Hematopoietic multipotent progenitor cell treated with erythropoietin and hydrocortisone succinate and interleukin-3 and kit ligand, for 17 days (in vitro differentiated cells): ENCODE measurements at places on chromosomes 7 and 10.

DNA sequence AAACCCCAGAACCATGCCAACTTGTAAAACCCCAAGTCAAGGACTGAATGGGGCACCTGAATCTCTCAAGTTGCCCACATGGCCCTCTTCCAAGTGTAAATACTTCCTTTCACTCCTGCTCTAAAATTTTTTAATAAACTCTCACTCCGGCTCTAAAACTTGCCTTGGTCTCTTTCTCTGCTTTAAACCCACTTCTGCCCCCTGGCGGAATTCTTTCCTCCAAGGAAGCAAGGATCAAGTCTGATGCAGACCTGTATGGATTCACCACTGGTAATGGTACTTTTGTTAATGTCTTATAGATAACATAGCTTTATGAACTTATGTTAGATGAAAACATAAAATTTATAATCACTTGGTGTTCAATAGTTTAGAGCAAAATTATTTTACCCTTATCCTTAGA lies 33.8 kb downstream of the SLC16A9 start:
- no peak for DNase-seq

- DNase-seq = no peak
Measured at GRCh38 chr10:101280511-101280910, 51.2 kb upstream of the LBX1 start.

- DNase-seq = no peak
Measured at GRCh38 chr7:158289231-158289630, 298.4 kb downstream of the PTPRN2 start.

DNA sequence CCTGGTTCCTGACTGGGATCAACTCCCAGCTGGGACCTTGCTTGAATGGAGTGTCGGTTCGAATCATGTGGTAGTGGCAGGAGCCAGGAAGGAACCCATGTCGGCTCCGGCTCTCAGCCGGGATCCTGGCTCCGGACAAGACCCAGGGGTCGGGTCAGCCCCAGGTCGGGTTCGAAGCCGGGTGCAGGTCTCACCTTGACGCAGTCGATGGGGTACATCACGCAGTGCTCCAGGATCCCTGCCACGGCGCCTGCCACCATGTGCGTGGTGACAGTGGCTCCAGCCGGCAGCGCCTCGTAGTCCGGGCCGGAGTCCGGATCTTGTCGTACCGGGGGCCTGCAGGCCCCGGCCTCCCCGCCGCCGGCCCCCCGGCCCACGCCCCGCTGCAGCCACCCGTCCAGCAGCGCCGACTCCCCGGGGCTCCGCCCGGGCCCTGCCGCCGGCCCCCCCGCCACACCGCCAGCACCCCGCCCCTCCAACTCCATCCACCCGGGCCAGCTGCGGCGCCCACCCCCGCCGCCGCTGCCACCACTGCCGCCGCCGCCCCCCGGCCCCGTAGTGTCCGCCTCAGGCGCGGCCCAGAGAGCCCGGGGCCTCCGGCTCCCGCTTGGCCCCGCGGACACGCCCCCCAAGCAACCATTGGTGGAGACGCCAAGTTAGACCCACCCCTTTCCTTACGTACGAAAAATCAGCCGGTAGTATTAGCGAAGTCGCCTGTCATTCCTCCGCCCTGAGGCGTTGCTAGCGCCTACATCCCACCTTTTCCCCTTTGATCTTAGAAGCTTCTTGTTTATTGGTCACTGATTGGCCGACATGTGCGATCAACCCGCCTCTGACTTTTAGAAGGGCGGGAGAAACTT lies at the start of gene SLC25A28:
Gene SLC25A28 (minus strand): TSS at position 589 of the 860 bp plus-strand sequence. CDS start 104 bp downstream, at position 485.
- peak; percentile 99 for DNase-seq

DNA sequence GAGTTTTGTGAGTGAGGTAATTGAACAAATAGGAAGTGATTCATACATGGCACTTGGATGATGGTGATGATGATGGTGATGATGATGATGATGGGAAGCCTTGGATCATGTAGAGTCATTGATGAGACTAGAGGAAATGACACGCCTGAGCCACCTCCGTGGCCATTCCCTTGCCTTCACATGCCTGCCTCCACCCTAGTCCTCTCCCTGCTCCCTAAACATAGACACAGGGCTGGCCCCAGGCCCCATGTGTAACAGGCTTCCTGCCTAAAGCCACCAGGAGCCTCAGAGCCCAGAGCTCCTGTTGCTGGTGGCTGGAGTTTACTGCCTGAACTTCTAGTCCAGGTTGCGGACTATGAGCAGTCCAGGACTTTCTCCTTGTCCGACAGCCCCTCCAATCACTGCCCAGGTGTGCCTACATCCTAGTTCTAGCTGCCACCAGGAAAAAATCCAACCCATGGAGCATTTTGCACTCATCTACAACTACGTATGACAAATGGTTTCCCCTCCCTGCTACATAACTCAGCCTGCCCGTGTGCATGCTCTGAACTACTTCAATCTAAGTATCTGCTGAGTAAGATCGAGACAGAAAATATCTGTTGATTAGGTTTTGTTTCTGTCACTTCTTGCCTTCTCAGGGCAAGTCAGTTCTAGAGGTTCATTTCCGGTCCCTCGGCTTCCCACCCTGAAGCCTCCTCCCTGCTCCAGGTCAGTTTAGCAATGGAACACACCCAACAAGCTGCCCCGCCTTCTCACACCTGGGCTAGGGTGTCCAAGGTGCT lies 35.5 kb upstream of the KDM7A start:
- DNase-seq = no peak

DNA sequence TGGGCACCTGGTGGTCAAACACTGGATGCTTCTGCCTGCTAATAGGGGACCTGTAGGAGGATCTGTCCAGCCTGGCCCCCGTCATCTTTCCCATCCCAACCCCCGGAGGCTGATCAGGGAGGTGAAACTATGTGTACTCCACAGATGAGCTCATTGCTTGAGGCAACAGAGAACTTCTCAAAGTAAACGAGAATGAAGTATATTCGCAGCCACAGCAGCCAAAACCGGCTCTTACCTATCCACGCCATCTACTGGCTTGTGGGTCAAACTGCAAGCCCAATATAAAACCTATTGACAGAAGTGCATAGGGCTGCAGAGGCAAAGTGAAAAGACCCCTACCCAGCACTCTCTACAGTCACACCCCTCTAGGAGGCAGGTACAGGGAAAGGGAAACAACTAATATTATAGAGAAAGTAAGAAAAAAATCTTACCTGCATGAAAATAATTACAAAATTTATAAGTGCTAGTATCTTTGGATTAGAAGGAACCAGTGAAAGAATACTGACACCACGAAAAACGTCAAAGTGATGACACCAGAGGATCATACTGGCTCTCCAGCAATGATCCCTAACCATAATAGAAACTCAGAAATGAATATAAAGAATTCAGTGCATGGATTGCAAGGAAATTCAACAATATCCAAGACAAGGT lies 973.5 kb downstream of the ANKRD7 start:
- no peak for DNase-seq

- no peak for DNase-seq
Measured at GRCh38 chr7:129009437-129009836, 45.5 kb downstream of the TNPO3 start.

- no peak for DNase-seq
Measured at GRCh38 chr10:32112055-32112454, 55.8 kb upstream of the KIF5B start.

- DNase-seq = no peak
Measured at GRCh38 chr10:92753865-92754264, 64.1 kb downstream of the HHEX start.

DNA sequence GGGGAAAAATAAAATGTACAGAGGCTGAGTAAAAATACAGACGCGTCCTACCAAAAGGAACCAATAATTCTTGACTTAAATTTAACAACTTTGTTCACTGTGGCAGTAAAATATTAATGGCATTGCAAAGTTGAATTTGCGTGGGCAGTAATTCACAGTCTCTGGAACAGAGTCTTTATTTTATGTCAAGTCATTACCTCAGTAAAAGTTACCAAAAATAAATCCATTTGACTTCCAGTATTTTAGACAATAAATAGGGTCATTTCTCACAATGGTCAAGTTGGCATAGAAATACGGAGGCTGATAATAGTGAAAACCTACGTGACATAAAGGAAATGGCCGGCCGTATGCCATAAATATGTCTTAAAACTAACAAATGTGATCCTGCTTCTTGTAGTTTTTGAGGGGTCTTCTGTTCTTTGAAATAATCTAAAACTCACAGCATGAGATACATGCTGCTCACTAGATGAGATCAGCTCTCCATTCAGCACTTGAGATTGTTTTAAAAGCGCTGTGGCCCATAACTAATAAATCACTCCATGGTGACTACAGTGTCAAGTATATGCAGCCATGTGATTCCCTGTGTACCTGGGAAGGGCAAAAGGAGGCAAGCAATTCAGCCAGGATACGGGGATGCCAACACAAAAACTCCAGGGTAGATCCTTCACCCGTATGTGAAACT lies 75.3 kb downstream of the DOCK4 start:
- no peak for DNase-seq

DNA sequence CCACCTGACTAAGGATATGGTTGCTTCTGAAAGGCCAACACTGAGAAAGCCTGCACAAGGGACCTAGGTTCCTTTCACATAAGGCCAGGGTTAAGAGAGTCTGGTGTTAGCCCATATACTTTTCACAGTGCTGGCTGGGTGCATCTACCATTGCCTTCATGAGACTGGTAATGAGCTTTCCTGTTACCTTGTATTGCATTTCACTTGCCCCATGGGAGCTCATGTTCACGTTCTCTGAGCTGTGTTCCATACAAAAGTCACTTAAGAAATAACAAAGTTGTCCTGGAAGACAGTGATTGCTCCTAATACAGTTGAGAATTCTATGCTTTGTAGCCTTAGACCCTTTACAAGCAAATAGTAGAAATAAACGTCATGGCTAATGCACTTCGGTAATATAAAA lies 337.8 kb upstream of the TEX47 start:
- DNase-seq = no peak

DNA sequence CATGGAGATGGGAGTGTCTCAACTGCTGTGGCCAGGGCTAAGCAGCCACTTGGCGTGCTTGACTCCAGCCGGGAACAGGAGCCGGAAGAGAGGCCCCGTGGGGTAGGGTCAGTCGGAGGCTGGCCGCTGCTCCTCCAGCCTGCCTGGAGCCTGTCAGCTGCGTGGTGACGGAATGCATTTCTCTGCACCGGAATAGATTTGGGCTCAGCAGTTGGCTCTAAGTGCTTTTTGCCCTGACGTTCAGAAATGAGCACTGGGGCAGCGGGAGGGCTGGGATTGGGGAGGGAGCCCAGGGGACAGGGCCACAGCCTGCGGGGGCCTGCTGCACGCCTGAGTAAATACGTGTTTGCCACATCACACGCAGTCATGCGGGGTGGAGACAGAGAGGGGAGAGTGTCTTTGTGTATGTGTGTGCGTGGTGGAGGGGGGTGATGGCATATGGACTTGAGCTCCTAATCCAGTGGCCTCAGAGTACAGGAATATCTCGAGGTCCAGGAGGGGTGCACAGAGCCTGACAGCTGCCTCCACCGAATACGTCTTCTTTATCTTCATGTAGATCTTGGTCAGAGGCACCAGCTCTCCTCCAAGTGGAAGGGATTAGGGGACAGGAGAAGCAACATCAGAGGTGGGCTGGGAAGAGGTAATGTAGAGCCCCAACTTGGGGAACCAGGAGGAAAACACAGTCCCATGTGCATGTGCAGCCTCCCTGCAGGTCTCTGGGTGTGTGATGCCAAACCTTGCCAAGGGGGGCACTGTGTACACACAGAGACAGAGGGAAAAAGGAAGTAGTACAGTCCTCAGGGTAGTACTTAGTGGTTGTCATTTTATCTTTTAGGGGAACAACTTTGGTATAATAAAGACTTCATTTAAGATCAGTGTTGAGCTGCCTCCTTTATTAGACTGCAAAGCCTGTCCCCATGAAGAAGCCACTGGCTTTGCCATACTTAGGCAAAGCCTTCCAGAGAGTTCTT lies 151.4 kb downstream of the CDH23 start:
- DNase-seq = no peak

GRCh38 chr10:75705426-75705825 lies 274.0 kb downstream of the LRMDA start:
- DNase-seq = no peak

DNA sequence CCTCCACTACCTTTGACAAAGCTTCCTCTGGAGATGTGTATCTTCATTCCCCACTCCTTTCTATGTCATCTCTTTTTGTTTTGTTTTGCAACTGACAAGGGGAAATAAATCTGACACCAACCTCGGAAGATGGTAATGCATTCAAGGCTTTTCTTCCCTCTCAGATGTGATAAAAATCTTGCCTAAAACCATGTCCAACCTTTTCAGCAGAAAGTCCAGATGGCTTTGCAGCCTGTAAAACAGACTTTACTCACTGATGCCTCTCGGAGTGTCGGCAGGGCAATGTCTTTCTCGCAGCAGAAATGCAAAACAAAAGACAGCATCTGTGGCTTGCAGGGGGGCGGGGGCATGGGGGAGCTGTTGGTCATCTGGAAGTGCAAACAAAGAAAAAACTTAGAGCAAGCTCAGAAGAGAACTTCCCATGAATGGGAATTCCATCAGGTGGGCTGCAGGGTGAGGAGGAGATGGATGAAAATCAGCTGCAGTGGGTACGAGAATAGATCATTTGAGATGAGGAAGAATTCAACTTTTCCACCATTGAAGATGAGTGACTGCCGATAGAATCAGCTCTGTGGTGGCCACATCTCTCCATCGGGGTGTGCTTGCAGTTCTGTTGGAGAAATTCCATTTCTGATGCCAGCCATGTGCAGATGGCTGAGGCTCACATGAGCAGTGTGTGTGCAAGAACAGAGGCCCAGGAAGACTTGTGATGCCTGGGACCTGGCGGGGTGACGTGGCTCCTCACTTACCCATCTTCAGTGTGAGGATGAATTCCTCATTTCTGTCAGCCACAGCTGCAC lies 237.7 kb downstream of the WDR37 start:
- DNase-seq = no peak

DNA sequence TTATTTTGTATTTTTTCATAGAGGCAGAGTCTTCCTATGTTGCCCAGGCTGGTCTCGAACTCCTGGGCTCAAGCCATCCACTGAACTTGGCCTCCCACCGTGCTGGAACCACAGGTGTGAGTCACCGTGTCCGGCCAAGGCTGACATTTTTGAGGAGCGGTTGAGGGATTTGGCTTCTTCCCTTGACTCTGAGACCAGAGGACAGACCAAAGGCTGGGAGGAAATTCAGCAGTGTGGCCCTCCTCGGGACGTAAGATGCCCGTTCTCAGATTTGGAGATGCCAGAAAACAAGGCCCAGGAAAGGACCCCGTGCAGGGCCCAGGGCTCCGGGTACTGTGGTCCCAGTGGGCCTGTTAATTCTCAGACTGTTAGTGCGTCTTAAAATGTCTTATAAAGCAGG lies 146.2 kb downstream of the WDR37 start:
- no peak for DNase-seq
